ENCODE measurements at places on chromosomes 4 and X. TPM values are rescaled to one million over a fixed set of nuclear protein-coding genes. Genes with fewer than 3 reads are reported as not detected.

DMRTC1B gene
- not detected for total RNA-seq

CCNG2 gene
- 26.4 TPM for total RNA-seq

NUDT10 gene
- 3.3 TPM for total RNA-seq

VEGFD gene
- 5.4 TPM for total RNA-seq

TSPYL2 gene
- 93.4 TPM for total RNA-seq

PRDM5 gene
- 17.0 TPM for total RNA-seq

STARD8 gene
- total RNA-seq: 11.3 TPM

F9 gene
- total RNA-seq: not detected

CXorf49 gene
- not detected for total RNA-seq

CYSLTR1 gene
- 32.4 TPM for total RNA-seq

PRR32 gene
- total RNA-seq: not detected

SMR3B gene
- total RNA-seq: not detected

NLRP2B gene
- total RNA-seq: not detected

NEUROG2 gene
- total RNA-seq: not detected

CLGN gene
- 2.1 TPM for total RNA-seq

GRCh38 chr4:153072661-153073060, 131.6 kb upstream of the TRIM2 start:
- DNase-seq: no peak

DNA sequence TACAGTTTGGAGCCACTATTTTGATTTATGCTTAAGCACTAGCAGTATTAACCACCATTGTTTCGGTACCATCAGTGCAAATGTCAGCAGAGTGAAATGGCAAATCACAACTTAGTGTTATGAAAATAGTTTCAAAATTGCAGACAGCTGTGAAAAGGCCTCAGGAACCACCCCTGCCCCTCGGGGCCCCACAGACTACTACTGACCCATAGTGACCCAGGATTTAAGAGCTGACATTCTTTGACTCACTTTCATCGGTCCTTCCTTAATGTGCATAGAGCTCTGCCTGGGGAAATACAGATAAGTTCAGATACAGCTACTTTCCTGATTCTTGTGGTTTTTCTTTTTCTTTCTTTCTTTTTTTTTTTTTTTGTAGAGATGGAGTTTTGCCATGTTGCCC, 3.3 kb upstream of the BBS7 start:
- no peak for DNase-seq

- DNase-seq: no peak
Measured at GRCh38 chr4:53043891-53044650, 182.0 kb downstream of the RASL11B start.

- no peak for DNase-seq
Measured at GRCh38 chrX:16705370-16705769, 7.1 kb downstream of the CTPS2 start.

DNA sequence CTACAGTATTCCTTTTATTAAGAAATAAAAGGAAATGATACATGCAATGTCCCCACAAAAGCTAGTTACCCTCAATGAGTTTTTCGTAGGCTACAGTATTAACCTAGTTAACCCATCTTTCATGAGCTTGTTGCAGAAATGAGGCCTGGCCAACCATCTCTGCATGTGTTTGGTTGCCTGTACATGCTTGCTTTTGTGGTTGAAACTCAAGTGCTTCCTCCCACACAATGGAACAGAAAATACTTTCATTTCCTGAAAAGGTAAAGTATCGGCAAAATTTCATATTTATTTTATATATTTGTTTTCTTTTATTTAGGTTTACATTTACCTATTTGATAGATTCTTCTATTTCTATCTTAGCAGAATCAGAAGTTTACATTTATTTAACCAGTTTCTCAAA, 214.6 kb upstream of the FAM241A start:
- no peak for DNase-seq

- peak; percentile 94 for DNase-seq
Measured at GRCh38 chr4:17577665-17578481, 875 bp downstream of the LAP3 start.

GRCh38 chr4:125497861-125498260, 183.1 kb downstream of the FAT4 start:
- DNase-seq: no peak

- no peak for DNase-seq
Measured at GRCh38 chrX:75989806-75990590, 182.9 kb upstream of the PBDC1 start.

GRCh38 chrX:108090491-108091263, 665 bp downstream of the PSMD10 start:
- no peak for DNase-seq

DNA sequence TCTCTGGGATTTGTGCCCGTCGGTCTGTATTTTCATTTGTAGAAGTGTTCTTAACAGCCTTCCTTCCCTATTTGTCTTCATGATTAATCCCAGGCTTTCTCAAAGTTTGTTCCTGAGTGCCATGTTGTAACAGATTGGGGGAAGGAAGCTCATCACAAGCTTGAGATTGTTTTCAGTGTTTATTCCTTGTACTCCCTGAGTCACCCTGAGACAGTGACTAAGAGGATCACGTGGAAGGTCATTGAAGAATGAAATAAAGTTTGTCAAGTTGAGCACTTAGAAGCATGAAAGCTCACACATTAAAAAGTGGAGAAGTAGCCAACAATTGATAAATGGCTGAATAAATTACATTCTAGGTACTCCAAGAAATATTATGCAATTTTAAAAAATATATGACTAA, 153.5 kb upstream of the FAM241A start:
- DNase-seq: no peak

DNA sequence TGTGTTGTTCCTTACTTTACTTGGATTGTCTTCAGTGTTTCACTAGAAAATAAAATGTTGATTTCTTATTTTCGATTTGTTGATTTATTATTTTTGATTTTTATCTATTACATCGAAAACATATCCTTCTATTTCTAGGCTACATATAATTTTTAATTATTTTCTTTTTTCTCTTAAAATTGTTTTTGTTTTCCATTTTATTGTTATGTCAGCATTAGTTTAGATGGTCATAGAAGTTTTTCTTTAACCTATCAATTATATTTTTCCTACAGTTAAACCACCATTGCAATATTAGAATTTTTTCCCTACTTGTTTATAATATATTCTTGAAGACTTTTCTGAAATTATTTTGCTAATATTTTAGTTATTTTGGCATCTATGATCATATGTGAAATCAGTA, 1685.1 kb downstream of the RPA4 start:
- no peak for DNase-seq

- no peak for DNase-seq
Measured at GRCh38 chr4:116702949-116703348, 382.4 kb downstream of the TRAM1L1 start.

- DNase-seq: no peak
Measured at GRCh38 chrX:106243376-106243775, 75.3 kb downstream of the PWWP3B start.

- DNase-seq: no peak
Measured at GRCh38 chr4:137083571-137084135, 448.6 kb downstream of the PCDH18 start.

DNA sequence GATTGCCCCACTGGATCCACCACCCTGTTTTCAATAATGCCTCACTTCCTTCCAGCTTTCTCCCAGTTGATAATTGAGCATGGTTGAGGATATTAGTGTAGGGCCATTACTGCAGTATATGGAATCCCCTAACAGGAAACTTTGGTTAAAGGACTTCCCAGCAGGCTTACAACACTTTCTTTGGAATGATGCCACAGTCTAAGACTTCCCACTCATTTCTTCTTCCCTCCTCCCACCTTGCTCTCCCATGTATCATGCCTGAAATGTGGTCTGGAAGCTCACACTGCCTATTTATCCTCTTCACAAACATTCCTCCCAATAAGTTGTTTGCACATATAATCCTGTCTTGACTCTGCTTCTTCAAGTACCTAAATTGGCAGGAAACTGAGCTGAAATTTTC, 863.3 kb downstream of the CENPC start:
- DNase-seq: no peak

GRCh38 chr4:168221301-168221700, 97.3 kb downstream of the DDX60 start:
- no peak for DNase-seq

DNA sequence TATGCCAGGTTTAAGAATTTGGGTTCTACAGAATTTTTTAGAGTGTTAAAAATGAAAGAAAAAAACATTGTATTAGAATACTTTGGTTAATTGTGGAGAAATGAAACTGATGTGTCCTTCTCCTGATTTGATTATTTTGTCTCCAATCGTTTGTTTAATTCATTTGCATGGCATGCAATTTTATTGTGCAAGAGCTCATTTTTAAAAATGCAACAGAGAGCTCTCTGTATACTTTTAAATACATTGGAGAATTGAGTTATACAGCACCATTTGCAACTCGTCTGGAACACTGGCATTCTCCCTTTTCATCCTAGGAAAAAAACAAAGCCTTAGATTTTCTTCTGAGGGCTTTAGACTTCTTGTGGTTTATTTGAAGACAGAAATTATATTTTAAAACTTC, 689 bp downstream of the EXOC1L start:
- no peak for DNase-seq

GRCh38 chrX:49193542-49193964, 6.4 kb downstream of the SYP start:
- DNase-seq: no peak

DNA sequence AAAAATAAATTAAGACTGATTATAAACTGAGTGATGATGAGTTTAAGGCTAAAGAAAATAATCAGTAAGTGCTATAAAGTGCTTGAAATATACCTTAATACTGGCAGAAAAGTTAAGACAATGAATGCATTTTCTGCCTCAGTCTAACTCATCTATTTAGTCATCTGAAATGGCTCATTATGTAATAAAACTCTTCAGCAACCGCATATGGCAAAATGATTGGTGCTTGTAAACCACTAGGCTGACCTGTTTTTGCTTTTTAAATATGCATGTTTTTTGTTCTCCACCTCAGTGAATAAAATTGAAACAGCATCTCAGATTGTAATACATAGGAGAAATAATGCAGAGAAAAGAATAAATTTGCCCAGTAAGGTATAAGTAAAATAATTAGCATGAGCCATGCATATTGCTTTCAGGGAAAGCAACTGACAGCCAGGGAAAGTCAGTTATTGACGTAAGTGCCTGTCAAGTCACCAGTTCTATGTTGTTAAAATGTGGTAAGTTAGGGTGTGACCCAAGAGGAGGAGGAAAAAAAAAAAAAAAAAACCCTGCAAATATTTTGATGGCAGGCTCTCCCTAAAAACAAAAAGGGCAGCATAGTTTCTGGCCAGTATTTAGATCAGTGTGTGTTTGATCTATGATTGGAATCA, 167.5 kb downstream of the PALLD start:
- DNase-seq: no peak

- peak; percentile 55 for DNase-seq
Measured at GRCh38 chr4:6499238-6499600, 26.8 kb upstream of the PPP2R2C start.

- no peak for DNase-seq
Measured at GRCh38 chrX:109270580-109271484, 211.1 kb downstream of the GUCY2F start.

DNA sequence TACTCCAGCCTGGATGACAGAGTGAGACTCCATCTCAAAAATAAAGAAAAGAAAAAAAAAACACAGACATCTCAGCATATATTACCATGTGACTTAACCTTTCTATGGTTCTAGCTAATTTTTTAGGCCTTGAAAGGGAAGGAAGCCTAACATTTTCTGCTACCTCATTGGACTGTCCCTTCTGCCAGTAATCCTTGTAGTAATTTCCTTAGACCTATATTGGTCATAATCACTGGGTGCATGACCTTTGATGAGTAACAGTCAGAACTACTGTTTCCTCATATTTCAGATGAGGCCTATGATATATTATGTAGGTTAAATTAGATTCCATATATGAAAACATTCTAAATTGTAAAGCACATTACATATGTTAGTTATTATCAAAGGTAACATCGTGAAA, 9.6 kb downstream of the XIAP start:
- DNase-seq: no peak

DNA sequence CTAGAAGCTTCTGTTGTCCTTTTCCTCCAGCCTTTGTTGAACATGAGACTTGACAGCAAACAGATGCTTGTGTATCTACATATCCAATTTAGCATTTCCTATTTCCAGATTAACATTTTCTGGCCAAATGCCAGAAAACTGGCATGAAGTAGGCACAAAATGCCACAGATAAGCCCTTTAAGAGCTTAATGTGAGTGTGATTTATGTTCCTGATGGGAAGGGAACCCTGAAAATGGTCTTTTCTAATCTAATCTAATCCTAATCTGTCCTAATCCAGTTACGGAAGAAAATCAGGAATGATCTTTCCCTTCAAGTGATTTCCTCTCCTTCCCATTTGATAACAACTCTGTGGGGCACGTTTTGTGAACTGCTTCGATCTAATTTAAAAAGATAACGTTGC, 133.0 kb upstream of the C1QTNF7 start:
- DNase-seq: no peak

DNA sequence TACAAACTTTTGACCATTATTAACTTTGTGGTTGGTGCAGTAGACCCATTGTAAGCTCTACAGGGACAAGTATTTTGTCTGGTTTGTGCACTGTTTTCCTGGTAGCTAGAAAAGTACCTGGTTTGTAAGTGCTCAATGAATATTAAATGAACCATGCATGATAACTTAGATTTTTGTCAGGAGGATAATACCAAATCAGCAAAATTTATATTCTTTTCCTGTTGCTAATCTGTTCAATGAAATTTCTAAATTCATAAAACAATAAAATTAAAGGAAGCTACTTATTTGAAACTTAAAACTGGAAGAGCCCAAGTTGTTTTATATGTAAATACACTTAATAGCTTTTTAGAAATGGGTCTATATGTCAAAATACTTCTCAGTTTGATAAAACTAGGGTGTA, 17.6 kb downstream of the HSPA4L start:
- DNase-seq: no peak

GRCh38 chr4:112327965-112328733, 31.0 kb downstream of the ALPK1 start:
- DNase-seq: no peak

GRCh38 chrX:106921637-106922036, 1.4 kb downstream of the CLDN2 start:
- DNase-seq: no peak

DNA sequence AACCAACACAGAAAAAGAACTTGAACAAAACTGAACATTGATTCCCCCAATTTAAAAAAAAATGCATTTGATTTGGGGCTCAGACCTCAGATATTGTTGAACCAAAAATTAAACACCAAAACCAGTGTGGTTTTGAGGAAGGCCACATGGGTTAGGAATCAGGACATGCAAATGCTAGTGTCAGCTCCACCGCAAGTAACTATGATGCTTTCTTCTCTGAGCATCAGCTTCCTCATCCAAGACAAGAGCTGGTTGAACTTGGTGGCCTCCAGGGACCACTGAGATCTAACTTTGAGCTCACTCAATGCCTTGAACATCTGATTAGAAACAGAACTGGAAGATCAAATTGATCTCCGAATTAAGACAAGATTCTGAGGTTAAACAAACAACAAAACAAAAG, 142.9 kb upstream of the NWD2 start:
- no peak for DNase-seq

GRCh38 chrX:52424656-52425055, 55.8 kb downstream of the XAGE2 start:
- DNase-seq: no peak

DNA sequence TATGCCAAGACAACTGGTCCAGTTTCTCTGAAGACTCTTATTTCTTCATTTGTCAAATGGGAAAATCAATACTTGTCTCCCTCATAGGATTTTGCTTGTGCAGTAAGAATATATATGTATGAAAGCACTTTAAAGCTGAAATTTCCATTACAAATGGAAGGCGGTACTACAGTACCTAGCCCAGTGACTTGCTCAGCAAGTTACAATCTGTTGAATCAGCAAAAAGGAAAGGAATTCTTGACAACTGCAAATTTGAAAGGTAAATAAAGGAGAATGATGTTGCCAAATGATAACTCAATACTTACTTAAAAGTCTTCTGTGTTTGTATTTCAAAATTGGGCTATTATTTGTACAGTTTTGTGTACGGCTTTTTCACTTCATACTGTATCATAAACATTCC, 71.1 kb downstream of the PKD2 start:
- no peak for DNase-seq

All from esophagus muscularis mucosa (tissue), 4 donors.